ENCODE measurements at places on chromosomes 1 and 21.

GRCh38 chr1:46714976-46715375 is 3.9 kb downstream of the EFCAB14 start:
- no peak for DNase-seq

DNA sequence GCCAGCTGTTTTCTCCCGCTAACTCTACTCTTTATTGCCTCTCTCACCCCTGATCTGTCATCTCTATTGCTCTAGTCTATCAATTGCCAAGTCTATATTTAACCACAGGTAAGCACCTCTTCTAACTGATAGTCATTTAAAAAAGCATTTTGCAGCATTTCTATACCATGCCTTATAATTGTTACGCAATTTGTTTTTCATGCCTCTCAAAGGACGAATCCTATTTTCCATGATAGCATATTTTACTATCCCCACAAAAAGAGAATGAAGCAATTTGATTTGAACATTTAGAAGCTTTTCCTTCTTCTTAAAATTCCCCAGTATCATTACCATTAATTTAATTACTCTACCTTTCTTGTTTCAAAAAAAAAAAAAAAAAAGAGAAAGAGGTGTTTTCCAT is 432.8 kb upstream of the ZP4 start:
- DNase-seq = no peak

- DNase-seq = peak; percentile 33
These were observed 1.1 kb upstream of the ERRFI1 start for GRCh38 chr1:8026976-8027747.

GRCh38 chr1:37032660-37033354 is 1.5 kb downstream of the GRIK3 start:
- DNase-seq = no peak

- DNase-seq = no peak
These were observed 116.9 kb upstream of the PALMD start for GRCh38 chr1:99529002-99529401.

DNA sequence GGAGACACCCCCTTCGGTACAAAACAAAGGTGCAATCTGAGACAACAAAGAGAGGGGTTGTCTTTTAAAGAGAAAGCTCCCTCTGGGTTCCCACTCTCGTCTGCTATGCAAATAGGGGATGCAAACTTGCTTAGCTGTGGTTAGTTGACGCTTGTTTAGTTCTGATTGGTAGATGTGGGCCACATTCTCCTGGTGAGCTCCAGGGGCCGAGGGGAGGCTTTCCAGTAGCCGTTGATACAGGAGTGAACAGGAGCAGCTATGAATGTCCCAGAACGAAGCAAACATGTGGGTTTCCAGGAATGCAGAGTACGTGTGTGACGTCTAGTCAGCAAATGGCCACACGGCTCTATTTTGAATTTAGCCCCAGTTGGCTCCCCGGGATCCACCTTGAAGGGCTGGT is 14.7 kb downstream of the TFF2 start:
- peak; percentile 9 for DNase-seq

DNA sequence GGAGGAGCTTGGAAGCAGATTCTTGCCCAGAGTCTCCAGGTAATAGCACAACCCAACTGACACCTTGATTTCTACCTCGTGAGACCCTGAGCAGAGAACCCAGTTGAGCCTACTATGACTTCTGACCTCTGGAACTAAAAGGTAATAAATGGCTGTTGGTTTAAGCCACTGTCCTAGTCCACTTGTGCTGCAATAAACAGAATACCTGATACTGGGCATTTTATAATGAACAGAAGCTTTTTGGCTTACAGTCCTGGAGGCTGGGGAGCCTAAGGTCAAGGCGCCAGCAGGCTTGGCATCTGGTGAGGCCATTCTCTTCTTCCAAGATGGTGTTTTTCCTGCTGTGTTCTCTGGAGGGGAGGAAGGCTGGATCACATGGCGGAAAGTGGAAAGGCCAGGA is 39.9 kb upstream of the TP53BP2 start:
- no peak for DNase-seq

GRCh38 chr21:44883250-44883649 is 9.8 kb upstream of the PTTG1IP start:
- no peak for DNase-seq

GRCh38 chr1:111576547-111576946 is 43.0 kb upstream of the RAP1A start:
- no peak for DNase-seq

- DNase-seq = no peak
These were observed 41.2 kb downstream of the RRAGC start for GRCh38 chr1:38818175-38818976.

DNA sequence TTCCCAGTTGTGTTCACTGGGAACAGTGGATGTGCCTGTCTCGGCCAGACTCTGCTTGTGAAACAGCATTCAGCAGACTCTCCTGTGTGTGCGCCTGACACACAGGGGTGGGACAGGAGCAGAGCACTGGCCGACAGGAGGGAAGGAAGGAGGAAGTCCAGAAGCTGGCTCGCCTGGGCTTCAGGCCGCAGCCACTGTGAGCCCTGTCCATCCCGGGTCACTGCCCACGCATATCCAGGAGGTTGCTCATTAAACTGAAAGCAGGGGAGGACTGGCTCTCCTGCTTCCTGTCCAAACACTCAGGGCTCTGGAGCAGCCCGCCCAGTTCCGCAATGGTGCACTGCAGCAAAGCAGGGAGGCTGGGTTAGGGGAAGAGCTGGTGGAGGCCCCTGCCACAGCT is 218.7 kb upstream of the VAMP3 start:
- no peak for DNase-seq

Data from fibroblast of skin of scalp (primary cell).